Cortex of kidney (tissue), 1 donor: ENCODE measurements at places on chromosomes 1 and 21.

DNA sequence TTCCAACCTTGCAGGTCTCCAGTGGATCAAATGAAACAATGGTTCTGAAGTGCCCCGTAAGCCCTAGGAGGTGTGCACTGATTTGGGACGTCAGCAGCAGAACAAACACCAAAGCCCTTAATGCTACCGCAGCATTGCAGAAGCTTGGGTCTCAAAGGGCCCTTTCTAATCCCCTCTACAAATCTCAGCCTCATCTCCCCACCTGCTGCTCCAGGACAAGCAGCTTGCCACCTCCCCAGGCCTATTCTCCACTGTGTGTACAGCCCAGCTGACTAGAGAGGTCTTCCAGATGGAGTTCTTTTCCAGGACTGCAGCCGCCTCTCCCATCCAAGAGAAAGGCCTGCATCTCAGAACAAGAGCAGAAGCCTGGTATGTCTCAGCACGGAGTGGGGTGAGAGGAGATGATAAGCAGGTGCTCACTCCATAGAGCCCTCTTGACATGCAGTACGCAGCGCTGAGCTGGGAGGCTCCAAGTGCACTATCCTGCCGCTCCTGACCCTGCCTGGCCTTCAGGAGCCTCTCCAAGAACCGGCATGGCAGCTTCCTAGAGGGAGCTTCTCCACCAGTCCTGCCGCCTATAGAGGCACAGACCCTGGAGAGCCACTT is 46.3 kb downstream of the MRPL37 start:
- no peak for DNase-seq

DNA sequence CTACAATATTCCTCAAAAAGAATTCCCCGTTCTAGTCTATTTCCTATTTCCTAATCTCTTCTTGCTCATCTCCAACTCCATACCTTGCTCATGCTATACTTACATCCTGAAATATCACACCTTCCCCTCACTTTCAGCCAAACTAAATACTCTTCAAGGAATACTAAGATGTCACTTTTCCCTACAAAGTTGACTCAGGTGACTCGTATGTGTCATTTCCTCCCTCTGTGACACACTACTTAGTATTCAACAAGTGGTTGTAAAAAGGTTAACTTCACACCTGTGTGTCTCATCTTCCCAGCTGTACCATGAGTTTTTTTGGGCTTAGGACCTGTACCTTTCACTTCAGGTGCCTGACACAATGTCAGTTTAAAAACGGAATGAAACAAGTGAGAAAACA is 81.9 kb upstream of the LBR start:
- DNase-seq: no peak

GRCh38 chr1:153395776-153396175 is 4.9 kb upstream of the S100A8 start:
- no peak for DNase-seq

GRCh38 chr1:109790735-109791494 is 27.2 kb upstream of the EPS8L3 start:
- no peak for DNase-seq

GRCh38 chr1:5141750-5142149 is 487.3 kb downstream of the AJAP1 start:
- no peak for DNase-seq

- no peak for DNase-seq
These were observed 17.0 kb downstream of the MFN2 start for GRCh38 chr1:11997081-11997850.

DNA sequence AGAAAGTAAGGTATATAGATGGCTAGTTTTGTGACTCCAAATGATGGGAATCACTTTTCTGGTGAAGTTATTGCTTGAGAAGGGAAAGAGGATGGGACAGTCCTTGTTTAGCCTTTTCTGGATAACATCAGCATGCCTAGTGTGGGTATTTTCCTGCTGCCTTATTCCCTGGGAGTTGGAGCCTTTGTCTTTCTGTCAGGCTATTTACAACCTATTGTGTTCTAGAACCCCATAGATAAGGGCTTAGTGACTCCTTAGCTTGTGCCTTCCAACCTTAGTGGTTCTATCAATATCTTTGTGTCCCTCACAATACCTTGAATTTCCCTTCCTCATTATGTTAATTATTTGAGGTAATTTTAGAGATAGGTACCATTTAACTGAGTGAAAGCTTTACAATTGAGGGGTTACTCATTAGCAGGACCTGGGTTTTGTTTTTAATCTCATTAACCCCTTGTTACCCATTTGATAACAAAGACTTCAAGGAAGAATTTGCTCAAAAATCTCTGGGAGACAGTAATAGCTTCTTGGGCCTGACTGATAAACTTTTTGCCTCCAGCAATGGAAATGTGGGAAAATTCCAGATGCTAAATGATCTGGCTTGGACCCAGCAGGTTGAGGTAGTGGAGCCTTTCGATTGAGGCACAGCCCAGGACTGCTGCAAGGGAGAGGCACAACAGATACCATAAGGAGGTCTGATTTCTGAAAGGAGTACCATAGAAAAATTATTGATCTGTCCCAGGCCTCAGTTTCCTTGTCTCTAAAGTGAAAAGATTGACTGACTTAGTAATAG is 49.0 kb downstream of the CACHD1 start:
- no peak for DNase-seq
